Activated CD4-positive, alpha-beta T cell treated with anti-CD3 and anti-CD28 coated beads, Interleukin-2, Interleukin-4, amounts not matched to agents 100 ng/mL and 50 ng/mL, durations not matched to agents 16 hours and 8 hours (primary cell): ENCODE measurements at places on chromosomes 7 and 10.

DNA sequence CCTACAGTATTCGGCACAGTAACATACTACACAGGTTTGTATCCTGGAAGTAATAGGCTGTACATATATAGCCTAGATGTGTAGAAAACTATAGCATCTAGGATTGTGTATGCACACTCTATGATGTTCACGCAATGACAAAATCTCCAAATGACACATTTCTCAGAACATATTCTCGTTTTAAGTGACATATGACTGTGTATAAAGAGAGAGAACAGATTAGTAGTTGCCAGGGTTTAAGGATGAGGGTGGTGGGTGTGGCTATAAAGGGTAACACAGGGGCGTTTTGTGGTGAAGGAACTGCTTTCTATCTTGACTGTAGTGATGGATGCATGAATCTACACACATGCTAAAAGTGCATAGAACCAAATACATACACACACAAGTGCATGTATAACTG, 101.2 kb downstream of the ARL4A start:
- peak; percentile 12 for DNase-seq

- DNase-seq: no peak
Measured at GRCh38 chr10:23885853-23886252, 323.1 kb upstream of the KIAA1217 start.

- DNase-seq: no peak
Measured at GRCh38 chr7:138313829-138314178, 146.3 kb upstream of the TRIM24 start.

DNA sequence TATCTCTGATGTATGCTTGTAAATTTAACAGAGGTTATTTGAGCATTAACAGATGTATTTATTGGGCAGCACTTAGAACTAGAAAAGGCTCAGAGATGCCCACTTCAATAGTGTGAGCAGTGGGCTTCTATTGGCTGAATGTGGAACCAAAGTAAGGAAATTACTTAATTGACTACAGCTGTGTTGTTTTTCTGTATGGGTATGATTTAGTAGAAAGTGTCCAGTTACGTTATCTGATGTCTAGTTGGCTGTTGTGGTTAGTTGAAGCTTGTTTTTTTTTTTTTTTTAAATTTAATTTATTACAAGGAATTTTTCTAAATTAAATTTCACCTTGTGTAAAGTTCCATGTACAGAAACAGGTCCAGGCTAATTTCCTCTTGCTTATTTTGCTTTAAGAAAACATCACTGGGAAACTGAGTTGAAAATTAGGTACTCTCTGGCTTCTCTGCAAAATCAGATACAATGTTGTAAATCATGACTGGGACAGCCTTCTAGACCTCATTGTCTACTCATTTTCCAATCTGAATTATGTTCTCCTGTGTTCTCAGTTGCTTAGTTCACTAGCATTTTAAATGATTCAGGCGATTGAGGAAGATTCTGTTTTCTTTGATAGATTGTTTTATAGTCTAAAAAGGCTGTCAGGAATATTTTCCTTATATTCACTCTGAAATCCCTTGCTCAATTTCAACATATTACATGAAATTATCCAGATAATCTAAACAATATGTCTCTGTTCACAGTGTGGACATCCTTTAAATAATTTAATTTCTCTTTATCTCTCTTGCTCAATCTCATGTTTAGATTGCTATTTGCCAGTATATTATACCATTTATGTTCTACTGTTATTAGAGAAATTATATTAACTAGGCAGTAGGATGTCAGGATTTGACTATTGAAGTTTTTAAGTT, 53.0 kb downstream of the PHF14 start:
- DNase-seq: no peak

- DNase-seq: peak; percentile 58
Measured at GRCh38 chr10:5971315-5971832, 6.0 kb downstream of the IL15RA start.

DNA sequence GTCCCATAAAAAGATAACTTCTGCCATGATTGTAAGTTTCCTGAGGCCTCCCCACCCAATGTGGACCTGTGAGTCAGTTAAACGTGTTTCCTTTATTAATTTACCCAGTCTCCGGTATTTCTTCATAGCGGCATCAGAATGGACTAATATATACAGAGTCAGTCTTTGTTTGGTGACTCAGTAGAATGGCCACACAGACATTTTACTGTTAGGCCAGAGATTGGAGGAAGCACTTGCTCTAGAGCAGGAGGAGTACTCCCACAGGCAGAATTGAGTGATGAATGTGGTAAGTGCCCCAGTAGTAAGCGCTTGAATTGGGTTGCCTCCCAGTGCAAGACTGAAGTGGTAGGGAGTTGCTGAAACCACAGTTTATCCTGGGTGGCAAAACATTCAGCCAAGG, 149.5 kb upstream of the SMIM30 start:
- no peak for DNase-seq

GRCh38 chr10:14306190-14306589, 24.5 kb downstream of the FRMD4A start:
- DNase-seq: no peak

DNA sequence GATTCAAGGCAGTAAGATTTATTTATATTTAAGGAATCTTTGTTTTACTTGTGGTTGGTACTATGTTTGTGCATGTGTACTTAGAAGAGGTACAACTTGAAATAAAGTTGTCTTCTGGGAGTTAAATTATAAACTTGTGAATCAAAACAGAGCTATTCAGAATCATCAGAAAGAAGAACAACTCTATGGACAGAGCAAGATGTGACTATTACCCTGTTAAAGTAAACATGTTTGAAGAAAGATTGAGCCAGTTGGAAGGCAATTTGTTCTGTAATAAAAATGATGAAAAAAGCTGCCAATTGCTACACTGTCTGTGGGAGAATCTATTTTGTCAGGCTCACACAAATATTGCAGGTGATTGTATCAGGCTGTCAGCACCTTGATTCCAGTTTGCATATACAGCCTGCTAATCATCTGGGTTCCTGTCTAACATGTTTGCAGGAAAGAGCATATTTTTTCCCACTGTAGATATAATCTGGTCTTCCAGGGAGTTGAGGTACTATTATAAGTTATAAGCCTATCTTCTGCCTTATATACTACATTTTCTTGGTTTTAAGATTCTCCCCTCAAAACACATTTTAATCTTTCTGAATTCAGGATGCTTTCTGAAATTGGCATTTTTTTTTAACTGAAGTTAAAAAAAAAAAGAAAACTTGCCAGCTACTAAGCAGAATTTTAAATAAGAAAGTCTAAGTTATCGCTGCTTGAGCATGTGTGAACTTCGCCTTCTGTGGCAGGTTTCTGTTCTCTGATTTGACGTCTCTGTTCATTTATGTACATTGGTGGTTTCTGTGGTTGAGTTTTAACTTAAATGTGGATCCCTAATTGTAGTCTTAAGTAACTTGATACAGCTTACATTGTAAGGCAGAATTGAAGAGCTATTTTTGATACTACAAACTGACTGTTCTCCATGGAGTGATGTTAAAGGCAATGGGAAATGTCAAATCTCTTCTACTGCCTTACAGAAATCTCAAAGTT, 46.0 kb downstream of the ZNRF2 start:
- peak; percentile 78 for DNase-seq

- no peak for DNase-seq
Measured at GRCh38 chr7:146319629-146320028, 203.0 kb downstream of the CNTNAP2 start.

GRCh38 chr10:87585565-87586514, 73.8 kb upstream of the PAPSS2 start:
- no peak for DNase-seq

DNA sequence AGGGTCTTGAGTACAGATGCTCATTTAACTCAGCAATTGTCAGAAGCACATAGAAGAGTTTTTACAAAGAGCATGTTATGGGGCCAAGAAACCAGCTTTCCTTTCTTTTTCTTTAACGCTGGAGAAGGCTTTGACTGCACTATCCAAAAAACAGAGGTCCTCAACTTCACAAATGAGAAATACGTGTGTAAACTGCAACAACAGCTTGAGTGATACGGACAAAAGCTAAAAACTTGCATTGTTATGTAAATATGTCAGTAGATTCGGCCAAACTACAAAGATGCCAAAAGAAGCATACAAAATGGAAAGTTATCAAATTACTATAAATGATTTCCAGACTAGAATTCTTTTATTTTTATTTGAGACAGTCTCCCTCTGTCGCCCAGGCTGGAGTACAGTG, 62.4 kb upstream of the C10orf90 start:
- no peak for DNase-seq

DNA sequence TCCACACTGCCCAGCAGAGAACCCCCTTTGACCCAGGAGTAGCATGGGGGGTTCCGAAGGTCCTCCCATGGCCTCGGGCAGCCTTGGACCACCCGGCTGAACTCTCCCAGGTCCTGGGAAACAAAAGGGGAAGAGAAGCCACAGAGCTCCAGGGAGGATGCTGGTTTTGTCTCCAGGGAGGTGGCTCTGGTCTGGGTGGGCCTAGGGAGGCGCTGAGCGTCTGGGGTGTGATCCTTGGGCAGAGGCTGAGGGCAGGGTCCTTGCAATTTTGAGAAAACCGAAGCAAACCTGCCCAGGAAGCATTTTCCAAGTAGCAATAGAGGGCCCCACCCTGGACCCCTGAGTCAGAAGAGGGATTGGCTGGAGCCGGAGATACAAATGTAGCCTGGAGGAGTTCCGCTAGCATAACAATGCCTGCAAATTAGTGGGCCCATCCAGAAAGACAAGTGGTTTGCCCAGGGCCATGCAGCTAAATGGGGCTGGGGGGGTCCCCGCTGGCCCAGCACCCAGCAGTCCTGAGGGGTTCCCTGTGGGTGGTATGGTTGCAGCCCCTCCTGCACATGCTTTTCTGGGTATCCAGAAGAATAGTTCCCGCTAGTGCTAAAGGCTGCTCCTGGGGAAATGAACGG, 2.0 kb downstream of the UTF1 start:
- DNase-seq: no peak

GRCh38 chr10:92278996-92279696, 11.7 kb downstream of the CPEB3 start:
- no peak for DNase-seq

DNA sequence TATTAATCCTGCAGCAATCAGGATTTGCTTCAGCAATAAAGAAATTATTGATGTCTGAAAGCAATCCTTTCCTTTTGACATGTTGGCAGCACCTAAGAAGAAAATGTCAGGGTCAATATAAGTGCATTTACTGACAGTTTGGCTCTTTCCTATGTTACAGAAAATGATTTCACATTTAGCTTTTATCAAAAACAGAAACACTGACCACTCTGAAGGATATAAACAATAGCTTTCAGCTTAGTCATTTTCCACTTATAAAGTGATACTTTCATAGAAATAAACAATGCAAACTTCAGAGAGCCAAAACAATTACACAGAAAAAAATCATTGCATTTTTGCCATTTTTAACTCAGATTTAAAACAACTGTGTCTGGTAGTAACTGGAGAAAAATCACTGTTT, 325.6 kb upstream of the KAT6B start:
- DNase-seq: no peak
